ENCODE measurements at places on chromosomes 2 and 18.

GRCh38 chr2:1849450-1849849 lies 105.1 kb upstream of the PXDN start:
- no peak for DNase-seq

GRCh38 chr2:224764565-224765236 lies 48.5 kb upstream of the CCDC195 start:
- DNase-seq, result no peak

- DNase-seq, result no peak
Measured at GRCh38 chr2:105647731-105648130, 97.0 kb upstream of the NCK2 start.

DNA sequence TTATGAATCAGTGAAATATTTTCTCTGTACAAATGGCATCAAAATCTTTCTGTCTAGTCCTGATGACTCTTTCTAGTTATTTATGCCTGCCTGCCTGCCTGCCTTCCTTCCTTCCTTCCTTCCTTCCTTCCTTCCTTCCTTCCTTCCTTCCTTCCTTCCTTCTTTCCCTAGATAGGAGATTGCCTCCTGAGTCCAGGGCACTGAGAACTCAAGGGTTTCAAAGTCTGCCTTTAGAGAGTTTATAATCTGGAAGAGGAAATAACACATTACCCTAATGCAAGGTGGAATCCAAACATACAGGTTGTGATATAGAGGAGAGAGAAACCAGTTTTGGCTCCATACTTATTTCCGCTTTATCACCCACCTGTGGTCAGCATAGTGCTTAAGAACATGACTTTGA lies 98.1 kb upstream of the SERPINE2 start:
- no peak for DNase-seq

DNA sequence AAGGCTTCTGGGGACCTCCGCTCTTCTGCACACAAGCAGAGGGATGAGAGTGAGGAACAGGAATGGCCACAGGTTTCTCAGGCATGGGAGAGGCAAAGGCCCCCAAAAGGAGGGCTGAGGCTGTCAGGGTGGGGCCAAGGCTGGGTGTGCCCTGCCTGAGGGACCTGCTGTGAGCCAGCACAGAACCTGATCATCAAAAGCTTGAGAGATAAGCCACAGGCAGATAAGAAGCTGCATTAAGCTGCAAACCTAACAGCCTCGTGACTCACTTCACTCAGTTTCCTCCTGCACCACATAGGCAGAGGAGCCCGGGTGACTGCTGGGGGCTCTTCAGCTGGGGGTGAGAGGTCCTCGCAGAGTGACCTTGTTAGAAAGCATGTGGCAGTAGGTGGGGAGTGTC lies 64.5 kb upstream of the LAPTM4A start:
- no peak for DNase-seq

DNA sequence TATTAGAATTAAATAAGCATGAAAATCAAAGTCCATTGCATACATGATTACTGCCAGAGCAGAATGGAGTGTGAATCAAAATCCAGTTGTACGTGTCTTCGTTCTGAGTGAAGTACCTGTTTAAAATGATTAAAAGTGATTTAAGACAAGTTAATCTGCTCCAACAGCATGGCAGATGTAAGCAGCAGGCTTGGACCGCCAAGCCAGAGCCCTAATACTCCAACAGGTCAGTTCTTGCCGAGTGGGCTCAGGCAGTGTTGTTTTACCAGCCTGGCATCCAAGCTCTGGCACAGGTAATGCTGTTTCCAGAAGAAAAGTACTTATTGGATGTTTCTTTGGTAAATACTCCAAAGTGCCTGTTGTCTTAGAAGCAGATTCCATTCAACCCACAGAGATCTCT lies 171.4 kb upstream of the EPAS1 start:
- DNase-seq, result no peak

Measured in smooth muscle cell of the brain vasculature (primary cell).